ENCODE measurements at places on chromosomes 3 and 15. TPM values are rescaled to one million over a fixed set of nuclear protein-coding genes. Genes with fewer than 3 reads are reported as not detected.

DNA sequence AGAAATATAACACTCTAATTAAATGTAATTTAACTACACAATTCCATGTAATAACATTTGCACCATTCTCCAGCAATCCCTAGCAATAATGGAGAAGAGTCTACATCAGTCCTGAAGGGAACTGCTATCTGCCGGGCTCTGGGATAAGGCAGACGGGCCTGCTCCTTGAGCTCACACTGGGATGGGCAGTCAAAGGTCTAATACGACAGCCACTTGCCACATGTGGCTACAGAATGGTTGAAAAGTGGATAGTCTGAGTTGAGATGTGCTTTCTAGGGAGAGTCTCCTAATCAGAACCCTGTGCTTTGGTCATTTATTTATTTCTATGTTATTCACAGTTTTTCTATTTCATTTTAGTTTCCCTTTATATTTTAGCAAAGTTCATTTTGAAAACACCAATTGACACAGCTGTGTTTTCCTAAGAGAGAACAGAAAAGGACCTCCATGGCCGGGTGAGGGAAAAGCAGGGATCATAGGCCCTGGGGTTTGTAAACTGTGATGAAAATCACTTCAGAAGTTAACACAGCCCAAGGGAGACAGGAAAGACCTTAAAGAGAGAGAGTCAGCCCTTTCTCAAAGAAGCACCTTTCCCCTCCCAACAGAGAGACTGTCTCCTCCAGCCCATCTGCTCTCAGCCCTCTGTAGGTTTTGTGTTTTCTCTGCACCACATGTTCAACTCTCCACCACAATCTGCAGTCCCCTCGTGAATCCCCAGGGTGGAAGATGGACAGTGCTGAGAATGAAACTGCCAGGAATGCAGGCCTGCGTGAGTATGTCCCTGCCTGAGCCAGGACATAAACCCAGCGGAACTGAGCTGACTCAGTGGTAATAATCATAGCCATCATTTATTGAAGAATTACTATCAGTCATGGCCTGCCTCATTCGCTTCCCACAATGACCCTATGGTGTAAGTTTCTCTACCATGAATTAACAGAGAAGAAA is 11.6 kb downstream of the FSIP1 start:
- no peak for DNase-seq

DNA sequence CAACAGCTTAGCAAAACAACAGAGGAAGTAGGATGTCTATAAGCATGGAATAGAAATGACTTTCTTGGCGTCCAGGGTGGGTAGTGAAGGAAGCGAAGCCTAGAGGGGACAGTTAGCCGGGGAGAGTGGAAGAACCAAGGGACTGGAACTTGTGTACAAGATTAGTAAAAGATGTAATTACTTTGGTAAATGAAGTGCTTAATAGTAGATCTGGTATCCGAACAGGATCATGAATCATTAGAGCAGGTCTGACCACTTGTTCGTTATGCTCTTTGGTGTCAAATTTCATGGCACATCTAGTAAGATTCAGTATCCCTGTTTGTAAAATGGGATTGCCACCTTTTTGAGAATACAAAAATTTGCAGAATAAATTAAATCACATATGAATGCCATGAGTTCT is 112.5 kb upstream of the MLF1 start:
- no peak for DNase-seq

DNA sequence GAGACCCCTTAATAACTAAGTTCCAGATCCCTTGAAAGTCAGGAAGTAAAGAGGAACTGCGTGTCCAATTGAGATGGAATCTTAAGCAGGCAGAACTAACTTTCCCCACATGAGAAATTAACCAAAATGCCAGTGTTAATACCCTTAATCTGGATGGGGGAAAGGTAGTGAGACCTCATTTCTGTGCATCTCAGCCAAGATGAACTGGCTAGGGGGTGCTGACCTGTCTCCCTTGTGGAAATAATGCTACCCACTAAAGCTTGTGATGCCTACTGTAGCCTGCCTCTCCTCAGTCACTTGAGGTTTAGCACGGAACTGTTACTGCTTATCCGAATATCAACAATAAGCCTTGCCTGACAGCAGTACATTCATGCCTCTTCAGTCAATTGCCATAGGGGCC is 15.1 kb downstream of the BOC start:
- DNase-seq = no peak

- no peak for DNase-seq
These were observed 102.0 kb upstream of the TSC22D2 start for GRCh38 chr3:150306083-150306482.

GRCh38 chr3:48634661-48635221 is 520 bp downstream of the SLC26A6 start:
- peak; percentile 69 for DNase-seq

- no peak for DNase-seq
These were observed 9.0 kb upstream of the CAMKV start for GRCh38 chr3:49878686-49879085.

DNA sequence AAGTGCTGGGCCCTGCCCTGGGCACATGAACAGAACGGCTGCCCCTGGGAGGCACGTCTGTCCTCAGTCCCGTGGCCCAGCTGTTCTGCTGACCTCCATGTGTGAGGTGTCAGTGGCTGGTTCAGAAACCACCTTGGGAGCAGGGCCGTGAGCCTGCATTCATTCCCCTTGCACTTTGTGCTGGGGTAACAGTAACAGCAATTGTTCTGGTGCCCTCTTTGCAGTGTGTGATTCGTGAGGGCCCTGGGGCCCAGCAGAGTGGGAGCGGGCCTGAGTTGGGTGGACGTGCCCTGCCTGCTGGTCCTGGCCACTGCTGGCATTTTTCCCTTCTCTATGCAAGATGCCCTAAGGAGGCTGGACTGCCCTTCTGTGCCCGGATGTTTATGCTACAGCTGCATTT is 50.4 kb upstream of the MYZAP start:
- DNase-seq = no peak

GRCh38 chr3:197028728-197029510 is 698 bp downstream of the MELTF start:
- no peak for DNase-seq

DNA sequence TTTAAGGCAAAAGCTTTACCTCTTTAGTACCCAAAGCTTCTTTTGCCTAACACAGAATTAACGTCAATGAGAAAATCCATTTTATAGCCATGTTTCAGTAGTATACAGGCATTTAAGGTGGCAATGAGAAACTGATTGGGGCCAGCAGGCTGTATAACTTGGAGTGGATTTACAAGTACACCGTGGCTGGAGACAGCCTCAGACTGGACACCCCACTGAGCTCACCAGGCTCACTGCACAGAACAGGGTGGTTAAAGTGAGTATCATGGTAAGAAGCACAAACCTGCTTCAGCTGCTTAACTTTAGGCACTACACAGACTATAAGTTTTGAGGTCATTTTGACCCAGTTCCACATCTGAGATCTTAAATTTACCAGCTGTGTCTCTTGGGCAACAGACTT is 8.9 kb downstream of the CPOX start:
- no peak for DNase-seq

- DNase-seq = no peak
These were observed 83.7 kb downstream of the ARNT2 start for GRCh38 chr15:80487839-80488390.

- DNase-seq = no peak
These were observed 58.0 kb upstream of the ZNF148 start for GRCh38 chr3:125433091-125433534.

- DNase-seq = no peak
These were observed 265.5 kb upstream of the ROPN1 start for GRCh38 chr3:124257336-124257864.

- DNase-seq = no peak
These were observed 97.7 kb upstream of the ZBED2 start for GRCh38 chr3:111692593-111693552.

GRCh38 chr3:134993011-134993410 is 198.0 kb downstream of the EPHB1 start:
- DNase-seq = no peak

The GPR176 gene
- 2.9 TPM for total RNA-seq

DNA sequence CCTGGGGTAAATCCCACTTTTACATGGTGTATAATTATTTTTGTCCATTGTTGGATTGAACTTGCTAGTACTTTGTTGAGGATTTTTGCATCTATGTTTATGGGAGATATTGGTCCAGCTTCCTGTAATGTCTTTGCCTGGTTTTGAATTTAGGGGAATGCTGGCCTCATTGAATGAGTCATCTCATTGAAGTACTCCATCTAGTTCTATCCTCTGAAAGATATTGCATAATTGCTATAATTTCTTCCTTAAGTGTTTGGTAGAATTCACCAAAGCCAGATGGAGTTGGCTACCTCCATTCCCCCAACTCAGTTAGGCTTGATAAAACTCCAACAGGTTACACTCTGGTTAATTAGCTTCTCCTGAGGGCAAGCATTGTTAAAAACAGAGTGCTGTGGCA is 237.4 kb upstream of the TGFBR2 start:
- DNase-seq = no peak

- DNase-seq = no peak
These were observed 10.3 kb upstream of the ALDH1A3 start for GRCh38 chr15:100869151-100869999.

GRCh38 chr3:99648516-99648915 is 10.1 kb downstream of the COL8A1 start:
- no peak for DNase-seq

GRCh38 chr3:4587061-4587837 is 94.1 kb downstream of the ITPR1 start:
- no peak for DNase-seq

DNA sequence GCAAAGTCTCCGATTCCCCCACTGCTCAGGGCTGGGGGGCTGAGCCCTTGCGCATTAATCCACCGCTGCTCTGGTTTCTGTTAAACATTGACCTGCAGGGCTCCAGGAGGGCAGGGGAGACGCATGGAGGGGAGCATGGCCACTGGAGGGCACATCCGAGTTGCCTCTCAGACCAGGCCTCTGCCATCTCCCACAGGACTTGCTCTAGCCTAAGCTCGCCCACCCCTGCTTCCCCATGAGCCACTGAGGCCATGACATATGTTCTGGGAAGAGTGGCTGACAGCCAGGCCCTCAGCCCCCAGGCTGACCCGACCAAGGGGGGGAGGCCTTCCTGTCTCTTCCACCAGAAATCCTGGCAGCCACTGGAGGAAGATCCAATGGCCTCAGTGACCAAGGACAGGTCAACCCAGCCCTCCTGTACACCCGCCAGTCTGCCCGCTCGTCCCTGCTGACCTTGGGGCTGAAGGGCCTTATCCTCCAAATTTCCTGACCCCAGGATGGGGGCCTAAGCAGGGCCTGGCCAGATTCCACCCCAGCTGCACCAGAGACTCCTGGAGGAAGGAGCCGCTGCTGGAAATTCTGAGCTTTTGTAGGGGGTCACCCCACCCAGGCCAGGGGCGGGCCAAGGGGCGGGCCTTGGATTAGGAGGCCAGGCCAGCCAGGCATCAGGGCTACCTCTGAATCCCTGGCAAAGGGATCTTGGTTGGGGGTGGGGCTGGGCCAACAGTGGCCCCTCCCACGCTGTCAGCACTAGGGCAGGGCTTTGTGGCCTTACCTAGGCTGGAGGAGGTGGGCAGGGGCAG is at the start of gene HYAL1:
Gene HYAL1 (minus strand): TSS at position 562 of the 803 bp plus-strand sequence. CDS start 618 bp downstream, outside the sequence.
- DNase-seq = peak; percentile 88

The PHLDB2 gene
- 31.2 TPM for total RNA-seq

DNA sequence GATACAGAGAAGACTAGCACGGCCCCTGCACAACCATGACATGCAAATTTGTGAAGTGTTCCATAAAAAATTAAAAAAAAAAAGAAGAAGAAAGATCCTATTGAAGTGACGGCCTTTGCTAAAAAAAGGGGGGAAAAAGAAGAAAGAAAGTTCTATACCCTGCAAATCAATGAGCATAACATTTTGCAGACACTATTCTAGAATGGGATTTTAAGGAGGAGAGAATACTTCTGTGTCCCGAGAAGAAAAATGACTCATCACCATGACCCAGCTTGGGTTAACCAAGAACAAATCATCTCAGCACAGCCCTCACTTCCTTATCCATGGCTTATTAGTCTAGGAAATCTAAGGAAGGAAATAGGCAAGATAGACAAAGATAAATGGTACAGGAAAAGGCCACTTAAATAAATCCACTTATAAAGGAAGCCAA is 7.4 kb upstream of the SH3BP5 start:
- DNase-seq = no peak

GRCh38 chr3:18431266-18431665 is 6.1 kb upstream of the SATB1 start:
- DNase-seq = no peak

GRCh38 chr3:168512802-168513201 is 417.1 kb upstream of the GOLIM4 start:
- DNase-seq = no peak

Measured in left cardiac atrium (tissue), 4 donors.